ENCODE measurements at places on chromosomes 13 and 19. TPM values are rescaled to one million over a fixed set of nuclear protein-coding genes. Genes with fewer than 3 reads are reported as not detected.

FCHO1 gene
- 0.10 TPM for total RNA-seq

PINLYP gene
- total RNA-seq, result not detected

NBEA gene
- total RNA-seq, result 4.6 TPM

ZNF728 gene
- total RNA-seq, result not detected

CXCL17 gene
- total RNA-seq, result not detected

HCST gene
- not detected for total RNA-seq

Data from MCF 10A (cell line).